NCI-H1694 (cell line): ENCODE measurements at places on chromosomes 11 and 22.

- peak; percentile 21 for DNase-seq
These were observed 227.6 kb upstream of the PITPNB start for GRCh38 chr22:28146401-28147314.

GRCh38 chr11:6653097-6653496, 2.5 kb downstream of the DCHS1 start:
- DNase-seq, result no peak

DNA sequence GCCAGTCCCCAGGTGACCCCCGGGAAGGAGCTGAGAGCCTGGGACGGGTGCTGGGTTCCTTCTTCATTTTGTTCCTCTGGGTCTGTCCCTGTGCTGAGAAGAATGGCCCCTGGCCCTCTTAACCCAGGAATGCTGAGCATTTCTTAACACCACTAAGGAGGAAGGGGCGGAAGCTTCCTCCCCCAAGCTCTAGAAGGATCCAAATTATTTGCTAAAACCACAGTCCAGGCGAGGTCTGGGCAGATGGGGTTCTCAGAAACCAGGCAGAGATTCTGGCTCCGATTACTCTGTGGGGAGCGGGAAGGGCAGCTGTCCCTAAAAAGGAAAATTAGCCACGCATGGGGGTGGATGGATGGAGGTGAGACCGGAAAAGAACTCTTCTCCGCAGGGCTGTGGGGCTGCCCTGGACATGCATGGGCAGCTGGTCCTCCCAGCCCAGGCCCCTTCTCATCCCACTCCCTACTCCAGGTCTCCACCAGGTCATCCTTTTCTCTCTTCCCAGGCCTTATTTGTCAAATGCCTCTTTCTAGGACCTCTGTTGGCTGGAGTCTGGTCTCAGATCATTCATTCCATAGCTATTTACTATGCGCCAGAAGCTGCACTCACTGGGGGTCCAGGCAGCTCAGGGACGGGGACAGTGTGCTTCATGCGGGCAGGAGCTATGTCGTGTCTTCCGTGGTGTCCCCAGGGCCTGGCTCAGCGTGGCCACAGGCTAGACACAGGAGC, 45.0 kb upstream of the MYH9 start:
- no peak for DNase-seq

DNA sequence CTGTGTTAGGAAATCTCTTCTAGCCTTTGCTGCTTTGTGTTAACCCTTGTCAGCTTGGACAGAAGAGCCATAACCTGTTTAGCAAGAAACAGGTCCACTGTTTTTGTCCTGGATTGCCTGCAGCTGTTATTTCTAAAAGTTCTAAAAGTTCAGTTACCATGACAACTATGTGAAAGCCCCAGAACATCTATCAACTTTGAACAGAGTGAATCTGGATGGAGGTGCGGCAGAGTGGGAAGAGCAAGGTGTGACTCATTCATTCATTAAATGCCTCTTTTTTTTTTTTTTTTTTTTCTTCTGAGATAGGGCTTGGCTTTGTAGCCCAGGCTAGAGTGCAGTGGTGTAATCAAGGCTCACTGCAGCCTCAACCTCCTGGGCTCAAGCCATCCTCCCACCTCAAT, 50.5 kb downstream of the RBX1 start:
- no peak for DNase-seq

- no peak for DNase-seq
These were observed 462.1 kb downstream of the BUD13 start for GRCh38 chr11:116310698-116311097.

DNA sequence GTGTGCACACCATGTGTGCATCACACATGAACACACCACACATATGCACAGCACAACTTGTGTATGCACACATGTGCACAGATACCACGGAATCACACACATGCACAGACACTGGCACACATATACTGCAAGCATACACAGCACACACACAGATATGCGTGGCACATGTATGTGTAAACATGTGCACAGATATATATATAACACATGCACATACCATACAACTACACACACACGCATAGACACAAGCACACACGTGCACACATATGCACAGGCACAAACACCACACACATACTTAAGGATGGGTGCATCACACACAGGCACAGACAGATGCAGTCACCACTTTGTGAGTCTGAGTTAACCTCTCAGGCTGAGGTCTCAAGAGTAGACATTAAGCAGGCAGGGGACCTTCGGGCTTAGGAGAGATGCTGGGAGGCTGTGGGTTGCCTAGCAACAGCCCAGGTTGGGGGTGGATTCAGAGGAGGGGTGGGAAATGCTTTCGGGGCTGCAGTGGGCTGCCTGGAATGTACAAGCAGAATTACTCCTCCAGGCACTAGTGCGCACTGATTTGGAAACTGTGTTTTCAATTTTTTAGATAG, 82.9 kb downstream of the MYO18B start:
- no peak for DNase-seq

- no peak for DNase-seq
These were observed 4.8 kb downstream of the OAF start for GRCh38 chr11:120215634-120216033.

DNA sequence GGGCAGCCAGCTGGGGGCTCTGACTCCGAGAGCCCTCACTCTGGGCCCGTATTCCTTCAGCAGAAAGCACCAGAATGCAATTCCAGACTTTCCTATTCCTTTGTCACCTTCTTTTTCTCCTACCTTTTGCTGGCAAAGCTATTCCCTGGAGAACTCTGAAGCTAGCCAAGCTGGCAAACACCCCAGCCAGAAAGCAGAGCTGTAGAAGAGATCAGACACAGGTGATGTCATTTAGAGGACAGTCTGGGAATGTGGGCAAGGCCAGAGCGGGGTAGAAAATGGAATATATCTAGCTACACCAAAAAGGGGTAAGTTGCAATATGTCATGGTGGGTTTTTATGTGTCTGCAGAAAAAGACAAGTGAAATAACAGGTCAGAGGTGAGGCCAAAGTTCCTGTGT, 205.1 kb downstream of the NXPE2 start:
- DNase-seq, result no peak

- DNase-seq, result no peak
These were observed 12.6 kb downstream of the POLR2F start for GRCh38 chr22:37965940-37966664.

- DNase-seq, result no peak
These were observed 8.7 kb downstream of the OR8K5 start for GRCh38 chr11:56151376-56151775.

DNA sequence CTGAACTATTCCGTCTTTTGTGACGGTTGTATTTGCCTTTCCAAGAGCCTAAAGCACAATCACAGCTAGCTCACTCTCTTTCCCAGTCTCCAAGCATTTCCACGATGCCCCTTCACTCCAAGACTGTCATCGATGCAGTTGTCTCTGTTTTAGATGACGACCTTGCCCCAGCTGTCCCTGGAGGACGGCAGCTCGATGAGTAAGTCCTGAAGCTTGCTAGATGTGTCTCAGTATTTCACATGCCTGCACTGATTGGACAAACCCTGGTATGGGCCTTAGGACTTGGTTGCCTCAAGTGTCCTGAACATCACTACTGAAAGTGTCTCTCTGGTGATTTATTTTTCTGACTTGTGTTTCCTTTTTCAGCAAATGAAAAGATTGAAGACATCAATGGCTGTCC, 129.9 kb downstream of the NAV2 start:
- no peak for DNase-seq

DNA sequence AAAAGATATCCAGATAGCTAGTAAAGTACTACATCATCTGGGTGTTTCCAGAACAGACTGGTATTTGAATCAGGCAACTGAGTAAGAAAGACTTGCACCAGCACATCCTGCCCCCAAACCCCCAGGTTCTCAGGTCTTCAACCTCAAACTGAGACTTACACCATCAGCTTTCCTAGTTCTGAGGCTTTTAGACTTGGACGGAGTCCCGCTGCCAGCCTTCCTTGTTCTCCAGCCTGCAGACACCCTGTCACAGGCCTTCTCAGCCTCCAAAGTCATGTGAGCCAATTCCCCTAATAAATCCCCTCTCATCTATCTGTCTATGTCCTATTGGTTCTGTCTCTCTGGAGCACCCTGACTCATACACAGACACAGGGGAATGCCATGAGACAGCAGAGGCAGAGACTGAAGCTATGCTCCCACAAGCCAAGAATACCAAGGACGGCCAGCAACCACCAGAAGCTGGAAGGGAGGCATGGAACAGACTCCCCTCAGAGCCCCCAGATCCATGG, 10.9 kb downstream of the SMCO4 start:
- no peak for DNase-seq

DNA sequence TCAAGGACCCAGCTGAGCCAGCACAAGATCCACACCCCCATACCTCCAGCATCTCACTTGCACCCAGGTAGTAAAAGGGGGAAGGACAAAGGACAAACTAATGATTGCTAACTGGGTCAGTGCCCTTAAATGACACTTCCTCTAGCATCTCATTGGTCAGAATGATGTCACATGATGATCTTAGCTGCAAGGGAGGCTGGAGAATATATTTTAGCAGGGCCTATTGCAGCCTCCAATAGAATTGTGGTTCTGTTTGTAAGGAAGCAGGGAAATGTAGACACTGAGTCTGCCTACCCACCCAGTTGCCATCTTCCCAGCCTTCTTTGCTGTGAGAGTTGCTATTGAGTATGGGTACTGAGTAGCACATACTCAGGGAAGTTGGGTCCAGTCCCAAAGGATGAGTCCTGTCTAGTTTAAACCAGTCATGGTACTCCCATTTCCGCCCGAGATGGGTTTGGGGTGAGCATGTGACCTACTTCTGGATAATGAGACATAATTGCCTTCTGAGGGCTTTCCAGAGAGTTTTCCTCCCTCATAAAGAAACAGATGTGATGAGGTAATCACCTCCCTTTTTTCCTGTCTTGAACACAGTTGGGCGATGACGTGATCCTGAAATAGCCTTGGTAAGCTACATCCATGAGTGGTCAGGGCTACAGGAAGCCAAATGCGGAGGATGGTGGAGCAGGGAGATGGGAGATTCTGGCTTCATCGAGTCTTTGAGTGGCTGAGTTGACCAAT, 5.5 kb upstream of the DNAL4 start:
- no peak for DNase-seq

DNA sequence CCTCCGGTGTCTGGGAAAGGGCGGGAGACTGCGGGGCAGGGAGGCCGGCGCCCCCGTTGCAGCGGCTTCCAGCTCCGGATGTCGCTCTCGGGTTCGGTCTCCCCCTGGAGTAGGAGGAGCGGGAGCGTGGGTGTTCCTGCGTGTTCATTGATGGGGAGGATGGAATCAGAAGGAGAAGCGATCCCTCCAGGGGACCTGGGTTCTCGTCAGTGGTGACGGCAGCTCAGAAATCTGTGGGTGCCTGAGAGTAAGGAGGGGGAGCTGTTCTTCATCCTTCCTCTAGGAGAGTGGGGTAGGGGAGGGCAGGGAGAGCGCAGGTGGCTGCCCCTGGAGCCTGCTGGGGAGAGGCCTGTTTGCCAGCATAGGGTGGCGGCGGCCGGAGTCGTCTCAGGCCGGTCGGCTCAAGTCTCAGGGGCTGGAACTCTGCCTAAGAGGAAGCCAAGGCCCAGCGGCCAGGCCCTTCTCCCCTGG, 1.1 kb downstream of the UBASH3B start:
- DNase-seq, result no peak

DNA sequence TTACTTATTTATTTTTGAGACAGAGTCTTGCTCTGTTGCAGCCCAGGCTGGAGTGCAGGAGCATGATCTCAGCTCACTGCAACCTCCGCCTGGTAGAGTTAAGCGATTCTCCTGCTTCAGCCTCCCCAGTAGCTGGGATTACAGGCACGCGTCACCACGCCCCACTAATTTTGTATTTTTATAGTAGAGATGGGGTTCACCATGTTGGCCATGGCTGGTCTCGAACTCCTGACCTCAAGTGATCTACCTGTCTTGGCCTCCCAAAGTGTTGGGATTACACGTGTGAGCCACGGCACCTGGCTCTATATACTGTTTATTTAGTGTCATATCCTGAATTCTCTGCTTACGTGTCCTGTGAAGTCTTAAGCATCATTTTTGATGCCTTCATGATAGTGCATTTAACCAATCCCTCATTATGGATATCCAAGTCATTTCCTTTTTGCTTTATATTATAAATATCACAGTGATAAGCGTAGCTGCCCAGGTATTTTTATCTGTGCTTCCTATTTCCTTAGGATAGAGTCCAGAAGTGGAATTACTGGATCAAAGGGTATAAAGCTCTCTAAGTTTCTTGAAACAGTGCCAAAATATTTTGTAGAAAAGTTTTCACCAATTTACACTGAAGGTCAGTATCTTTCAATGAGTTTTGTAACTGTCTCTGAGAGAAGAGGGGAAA, 871 bp upstream of the SIDT2 start:
- no peak for DNase-seq

GRCh38 chr22:44451016-44451415, 47.0 kb downstream of the RTL6 start:
- DNase-seq, result no peak

DNA sequence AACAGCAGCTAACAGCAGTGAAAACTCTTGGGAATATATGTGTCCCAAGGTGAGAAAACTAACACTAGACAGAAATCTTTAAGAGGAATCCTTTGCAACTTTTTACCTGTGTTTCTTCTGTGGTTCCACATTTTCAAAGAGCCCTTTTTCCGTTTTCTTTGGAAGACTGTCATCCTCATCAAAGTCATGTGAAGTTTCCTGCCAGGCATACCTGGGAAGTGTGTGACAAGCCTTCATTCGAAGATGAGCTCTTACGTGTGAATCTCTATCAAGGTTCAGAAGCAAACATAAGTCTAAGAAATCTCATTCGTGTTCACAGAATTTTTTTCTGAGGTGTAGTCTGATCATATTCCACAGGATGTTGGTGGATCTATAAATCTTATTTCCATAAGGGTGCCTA, 330.6 kb upstream of the MPPED2 start:
- no peak for DNase-seq

DNA sequence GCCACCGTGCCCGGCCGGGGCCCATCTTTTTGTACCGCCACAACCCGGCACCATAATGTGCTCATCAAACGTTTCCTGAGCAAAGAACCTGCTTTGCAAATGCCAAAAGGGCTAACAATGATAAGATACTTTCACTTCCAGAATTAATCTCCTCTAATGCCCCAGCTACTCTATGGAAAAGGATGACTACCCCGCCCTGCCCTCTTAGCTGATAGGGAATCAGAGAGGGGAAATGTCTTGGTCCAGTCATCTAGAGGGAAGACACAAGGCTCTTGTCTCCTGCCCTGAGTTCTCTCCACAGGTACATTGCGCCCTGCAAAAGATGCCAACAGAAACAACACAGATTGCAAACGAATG, 586 bp downstream of the TTLL1 start:
- no peak for DNase-seq

DNA sequence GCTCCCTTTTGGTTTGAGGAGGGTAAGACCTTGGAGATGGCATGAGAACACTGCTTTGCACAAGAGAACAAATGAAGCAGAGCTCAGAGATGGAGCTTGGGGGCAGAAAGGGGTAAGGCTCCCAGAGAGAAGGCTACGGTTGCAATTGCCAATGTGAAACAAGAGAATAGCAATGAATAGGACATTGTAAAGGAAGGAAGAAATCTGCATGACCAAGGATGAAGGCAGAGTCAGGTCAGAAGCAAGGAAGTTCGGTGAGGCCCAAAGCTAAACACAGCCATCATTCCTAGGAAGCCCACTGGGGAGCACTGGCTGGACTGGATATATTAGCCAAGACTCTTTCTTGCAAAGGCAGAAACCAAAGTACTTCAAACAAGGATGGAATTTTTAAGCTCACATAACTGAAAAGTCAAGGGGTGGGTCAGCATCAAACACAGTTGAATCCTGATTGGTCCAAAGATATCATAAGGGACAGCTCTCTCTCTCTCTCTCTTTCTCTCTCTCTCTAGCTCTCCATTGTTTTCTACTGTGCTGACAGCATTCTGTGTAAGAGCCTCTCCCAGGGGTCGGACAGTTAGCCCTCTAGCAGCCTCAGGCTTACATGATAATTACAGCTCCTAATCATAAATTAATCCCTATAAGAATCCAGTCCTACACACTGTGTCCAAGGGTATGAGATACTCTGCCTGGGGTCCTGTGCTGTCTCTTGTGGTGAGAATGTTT, 484.3 kb downstream of the SOX6 start:
- DNase-seq, result no peak

GRCh38 chr22:49614966-49615965, 212.4 kb downstream of the BRD1 start:
- DNase-seq, result no peak
